Activated CD4-positive, alpha-beta memory T cell treated with anti-CD3 and anti-CD28 coated beads, Interleukin-2, amount 10 ng/mL, durations not matched to agents 7 days and 5 days (primary cell): ENCODE measurements at places on chromosomes 12 and 14. TPM values are rescaled to one million over a fixed set of nuclear protein-coding genes. Genes with fewer than 3 reads are reported as not detected.

The NGB gene
- not detected for total RNA-seq

The LAG3 gene
- 91.9 TPM for total RNA-seq

The RPGRIP1 gene
- total RNA-seq: not detected

The KCNH3 gene
- total RNA-seq: 0.58 TPM

The ABCD2 gene
- 19.6 TPM for total RNA-seq

The SLC38A4 gene
- not detected for total RNA-seq

The OR4E2 gene
- not detected for total RNA-seq

The CCDC175 gene
- total RNA-seq: not detected

The PTPRO gene
- 1.5 TPM for total RNA-seq

The MANSC4 gene
- not detected for total RNA-seq

The ERP27 gene
- 8.5 TPM for total RNA-seq

The PLEKHD1 gene
- 0.15 TPM for total RNA-seq

The FBXW8 gene
- 7.2 TPM for total RNA-seq
